GF-D8 (cell line): ENCODE measurements at places on chromosomes 7 and 10.
A peak's percentile ranks its signal among the peaks of the same experiment; 100 is the strongest.

- no peak for DNase-seq
Measured at GRCh38 chr7:20795881-20796280, 9.2 kb upstream of the SP8 start.

- no peak for DNase-seq
Measured at GRCh38 chr7:8325067-8325466, 63.1 kb upstream of the ICA1 start.

DNA sequence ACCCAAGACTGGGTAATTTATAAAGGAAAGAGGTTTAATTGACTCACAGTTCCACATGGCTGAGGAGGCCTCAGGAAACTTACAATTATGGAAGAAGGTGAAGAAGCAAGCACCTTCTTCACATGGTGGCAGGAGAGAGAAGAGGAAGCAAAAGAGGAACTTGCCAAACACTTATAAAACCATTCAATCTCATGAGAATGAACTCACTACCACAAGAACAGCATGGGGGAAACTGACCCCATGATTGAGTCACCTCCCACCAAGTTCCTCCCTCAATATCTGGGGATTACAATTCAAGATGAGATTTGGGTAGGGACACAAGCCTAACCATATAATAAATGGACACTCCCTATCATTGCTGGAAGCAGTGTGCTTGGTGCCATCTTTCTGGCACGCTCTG, 506.3 kb downstream of the CALN1 start:
- peak; percentile 35 for DNase-seq

DNA sequence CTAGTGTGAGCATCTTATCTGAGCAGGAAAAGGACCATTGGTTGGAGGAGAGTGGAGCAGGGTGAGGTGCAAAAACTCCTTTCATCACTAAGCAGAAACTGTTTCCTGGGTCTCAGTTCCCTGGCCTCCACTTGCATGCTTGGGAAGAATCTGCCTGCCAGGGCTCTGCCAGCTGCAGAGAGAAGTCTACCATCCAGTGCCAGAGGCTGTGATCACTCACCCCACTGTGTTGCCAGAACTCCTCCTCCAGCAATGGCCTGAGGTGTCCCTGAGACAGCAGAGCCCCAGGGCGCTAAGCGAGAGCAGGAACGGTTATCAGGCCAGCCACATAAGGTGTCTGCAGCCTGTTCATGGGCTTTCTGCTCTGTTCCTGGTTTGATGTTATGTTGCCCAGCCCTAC, 991.4 kb downstream of the CCSER2 start:
- DNase-seq: no peak

DNA sequence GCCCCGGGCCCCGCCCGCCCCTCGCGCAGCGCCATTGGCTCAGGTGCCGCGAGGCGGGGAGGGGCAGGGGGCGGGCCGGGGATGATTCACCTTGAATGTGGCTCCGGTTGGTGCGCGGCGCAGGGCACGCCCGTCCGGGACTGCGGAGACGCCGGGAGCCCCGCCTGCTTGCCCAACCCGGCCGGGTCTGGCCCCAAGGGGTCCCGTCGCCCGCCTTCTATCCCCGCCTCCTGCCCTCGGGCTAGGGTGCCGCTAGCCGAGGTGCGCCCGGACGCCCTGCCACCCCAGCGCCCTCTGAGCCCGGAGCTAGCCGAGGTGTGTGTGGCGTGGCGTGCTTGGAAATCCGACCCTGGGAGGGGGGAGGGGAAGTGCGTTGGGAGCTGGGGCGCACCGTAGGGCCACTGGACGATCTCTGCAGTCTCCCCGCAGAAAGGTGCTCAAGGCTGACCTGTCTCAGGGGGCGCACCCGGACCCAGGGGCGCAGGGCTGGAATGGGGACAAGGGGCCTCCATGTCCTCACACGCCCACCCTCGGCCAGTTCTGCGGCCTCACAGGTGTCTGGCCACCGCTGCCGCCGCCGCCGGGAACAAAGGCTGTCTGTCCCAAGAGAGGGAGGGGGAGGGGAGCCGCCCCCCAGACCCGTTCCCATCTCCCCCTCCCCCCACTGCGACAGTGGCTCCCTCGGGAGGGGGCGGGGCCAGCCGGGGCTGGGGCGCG, 168.9 kb downstream of the NRF1 start:
- DNase-seq: no peak

GRCh38 chr10:19041171-19041570, 7.4 kb upstream of the MALRD1 start:
- DNase-seq: no peak

GRCh38 chr10:102394801-102395399, 605 bp upstream of the NFKB2 start:
- DNase-seq: no peak

GRCh38 chr10:21670391-21670790, 136.4 kb downstream of the MLLT10 start:
- DNase-seq: no peak

DNA sequence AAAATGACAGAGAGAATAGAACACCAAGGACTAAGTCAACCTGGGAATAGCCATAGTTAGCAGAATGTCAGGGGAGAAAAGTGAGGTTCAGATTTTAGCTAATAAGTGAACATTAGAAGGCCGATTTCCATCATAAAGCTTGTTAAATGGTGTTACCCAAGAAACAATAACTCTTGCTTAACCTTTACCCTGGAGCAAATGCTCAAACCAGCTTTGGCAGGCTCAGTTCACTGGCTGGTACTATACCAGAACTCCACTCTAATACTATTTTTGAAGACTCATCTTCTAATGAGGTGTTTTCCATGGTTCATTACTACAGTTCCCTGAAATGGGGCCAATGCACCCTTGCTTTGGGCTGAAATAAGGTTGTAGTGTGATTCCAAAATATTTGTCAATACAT, 61.3 kb downstream of the RNLS start:
- no peak for DNase-seq

DNA sequence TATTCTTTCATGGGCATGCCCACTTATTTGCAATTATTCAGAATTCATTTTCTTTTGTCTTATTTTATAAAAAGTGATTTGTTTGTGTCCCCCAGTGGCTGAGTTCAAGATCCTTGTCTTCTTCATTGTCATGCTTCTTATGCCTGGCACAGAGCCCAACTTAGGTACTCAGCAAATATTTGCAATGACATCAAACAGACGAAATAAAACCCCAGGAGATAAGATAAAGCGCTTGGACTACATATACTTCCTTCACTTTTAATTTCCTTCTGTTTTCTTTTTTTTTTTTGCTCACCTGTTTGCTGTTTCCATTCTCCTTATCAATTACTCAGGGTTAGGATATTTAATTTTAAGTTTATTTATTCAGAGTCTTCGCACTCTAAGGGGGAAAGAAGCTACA, 225.0 kb downstream of the SDHAF3 start:
- no peak for DNase-seq

DNA sequence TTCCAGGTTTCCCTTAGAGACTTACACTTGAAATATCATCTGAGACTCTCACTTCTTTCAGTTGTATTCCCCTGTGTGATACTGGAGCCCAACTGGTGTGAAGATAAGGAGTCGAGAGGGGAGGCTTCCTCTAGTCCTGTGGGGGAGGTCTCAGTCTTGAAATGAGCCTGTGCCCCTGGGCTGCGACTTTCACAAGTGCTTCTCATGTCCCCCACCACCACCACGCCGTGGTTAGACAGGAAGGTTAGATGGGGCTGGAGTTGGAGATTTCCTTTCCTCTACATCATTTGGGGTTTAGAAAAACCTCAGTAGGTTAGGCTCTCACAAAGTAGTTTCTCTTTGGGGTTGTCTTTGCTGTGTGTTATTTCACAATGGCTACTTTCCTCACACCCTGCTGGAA, 25.6 kb upstream of the MKX start:
- no peak for DNase-seq

DNA sequence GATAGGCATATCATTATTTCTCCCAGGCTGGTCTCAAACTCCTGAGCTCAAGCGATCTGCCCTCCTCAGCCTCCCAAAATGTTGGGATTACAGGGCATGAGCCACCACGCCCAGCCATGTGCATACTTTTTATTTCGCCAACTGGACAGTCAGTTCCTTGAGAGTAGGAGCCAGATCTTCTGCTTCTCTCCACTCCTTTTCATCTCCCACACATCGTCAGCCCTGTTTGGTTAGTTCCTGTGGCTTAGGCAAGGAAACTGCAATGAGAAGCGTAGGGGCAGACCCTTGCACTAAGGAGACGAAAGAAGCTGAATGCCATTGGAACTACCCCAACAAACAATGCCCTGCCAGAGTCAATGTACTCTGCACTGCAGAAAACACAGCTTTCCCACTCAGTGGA, 178.2 kb downstream of the TRIL start:
- DNase-seq: no peak

GRCh38 chr7:79410345-79410744, 43.1 kb downstream of the MAGI2 start:
- DNase-seq: no peak

- DNase-seq: no peak
Measured at GRCh38 chr7:151884312-151885201, 7.6 kb upstream of the PRKAG2 start.

GRCh38 chr7:140165422-140165821, 11.4 kb downstream of the KDM7A start:
- DNase-seq: no peak

DNA sequence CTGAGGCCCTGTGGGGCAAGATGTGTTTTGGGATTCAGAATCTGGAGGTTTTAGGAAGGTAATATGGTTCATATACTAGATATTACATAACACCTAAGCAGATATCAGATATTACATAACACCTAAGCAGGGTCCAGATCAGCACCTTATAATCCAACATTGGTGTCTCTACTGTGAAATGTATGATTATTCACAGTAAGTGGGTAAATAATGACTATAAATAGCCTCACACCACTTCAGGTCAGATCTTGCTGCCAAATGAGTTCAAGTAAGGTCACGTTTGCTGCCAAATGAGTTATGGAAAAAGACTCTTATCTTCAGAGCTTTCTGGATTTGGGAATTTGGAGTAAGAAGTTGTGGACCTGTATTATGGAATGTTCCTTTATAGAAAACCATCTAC, 14.6 kb downstream of the ADRB1 start:
- no peak for DNase-seq

GRCh38 chr10:88996927-88997326, 6.3 kb downstream of the FAS start:
- DNase-seq: peak; percentile 60

DNA sequence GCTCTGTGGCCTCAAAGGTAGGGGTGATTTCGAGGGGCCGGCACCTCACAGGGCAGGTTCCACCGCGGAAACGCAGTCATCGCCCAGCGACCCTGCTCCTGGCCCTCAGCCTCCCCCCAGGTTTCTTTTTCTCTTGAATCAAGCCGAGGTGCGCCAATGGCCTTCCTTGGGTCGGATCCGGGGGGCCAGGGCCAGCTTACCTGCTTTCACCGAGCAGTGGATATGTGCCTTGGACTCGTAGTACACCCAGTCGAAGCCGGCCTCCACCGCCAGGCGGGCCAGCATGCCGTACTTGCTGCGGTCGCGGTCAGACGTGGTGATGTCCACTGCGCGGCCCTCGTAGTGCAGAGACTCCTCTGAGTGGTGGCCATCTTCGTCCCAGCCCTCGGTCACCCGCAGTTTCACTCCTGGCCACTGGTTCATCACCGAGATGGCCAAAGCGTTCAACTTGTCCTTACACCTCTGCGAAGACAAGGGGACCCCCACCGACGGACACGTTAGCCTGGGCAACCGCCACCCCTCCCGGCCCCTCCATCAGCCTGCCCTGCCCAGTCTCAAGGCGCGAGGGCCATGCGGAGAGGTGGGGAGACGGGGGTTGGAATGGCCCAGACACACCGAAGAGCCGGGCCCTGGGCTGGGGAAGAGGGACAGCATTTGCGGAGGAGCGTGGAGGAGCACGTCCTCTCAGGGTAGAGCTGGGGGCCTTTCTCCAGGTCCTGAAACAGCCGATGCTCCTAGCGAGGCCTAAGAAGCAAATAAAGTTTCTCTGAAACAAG, 6.0 kb downstream of the SHH start:
- no peak for DNase-seq

- no peak for DNase-seq
Measured at GRCh38 chr10:114357515-114357996, 46.7 kb downstream of the AFAP1L2 start.

DNA sequence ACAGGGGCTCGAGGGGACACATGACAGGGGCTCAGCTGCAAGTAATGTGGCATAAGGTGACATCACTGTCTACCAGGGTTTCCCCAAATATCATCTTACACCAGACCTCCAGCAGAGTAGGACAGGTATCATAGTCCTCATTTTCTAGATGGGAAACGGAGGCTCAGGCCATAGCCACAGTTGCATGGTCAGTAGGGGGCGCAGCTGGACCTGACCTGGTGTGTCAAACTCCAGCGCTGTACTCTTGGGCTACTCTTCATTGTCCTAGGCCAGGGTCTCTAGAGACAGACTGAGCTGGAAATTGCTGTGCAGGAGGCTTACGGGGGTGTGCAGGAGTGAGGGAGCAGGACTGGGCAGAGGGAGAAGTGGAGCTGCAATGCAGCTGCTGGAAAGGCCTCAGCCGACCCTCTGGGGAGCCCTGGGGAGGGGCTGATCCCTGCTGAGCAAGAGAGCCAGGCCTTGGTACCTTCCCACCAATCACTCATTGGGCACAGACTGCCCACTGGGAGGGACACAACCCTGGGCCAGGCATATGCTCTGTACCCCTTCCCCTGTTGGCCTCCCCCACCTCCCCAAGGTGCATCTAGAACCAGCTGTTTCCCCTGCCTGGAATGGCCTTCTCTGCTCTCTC, 89.9 kb downstream of the CDH23 start:
- no peak for DNase-seq

DNA sequence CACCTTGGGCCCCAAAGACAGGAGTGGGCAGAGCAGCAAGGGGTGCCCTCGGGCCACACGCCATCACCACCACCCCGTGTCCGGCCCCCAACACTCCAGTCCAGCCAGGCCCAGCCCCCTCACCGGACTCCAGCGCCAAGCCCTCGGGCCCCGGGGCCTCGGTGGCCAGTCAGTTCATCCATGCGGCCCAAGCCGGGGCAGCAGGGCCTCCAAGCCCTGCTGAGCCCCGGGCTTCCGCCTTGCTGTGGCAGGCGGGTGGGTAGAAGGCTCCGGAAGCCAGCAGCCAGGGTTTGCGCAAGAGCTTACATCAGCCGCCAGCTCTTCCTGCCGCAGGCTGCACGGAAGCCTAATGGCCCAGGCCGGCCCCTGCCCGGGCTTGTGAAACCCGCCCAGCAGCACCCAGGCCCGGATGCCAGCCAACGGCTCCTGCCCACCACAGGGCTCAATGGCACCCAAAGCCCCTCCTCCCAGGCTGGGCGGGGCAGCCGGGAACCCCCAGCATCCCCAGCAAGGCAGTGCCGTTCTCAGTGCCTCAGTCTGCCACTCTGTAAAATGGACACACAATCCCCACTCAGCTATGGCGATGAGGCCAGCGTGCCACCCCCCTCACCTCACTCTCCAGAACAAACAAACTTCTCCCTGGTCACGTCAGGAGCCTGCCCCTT, 26.5 kb downstream of the TNRC18 start:
- peak; percentile 99 for DNase-seq

DNA sequence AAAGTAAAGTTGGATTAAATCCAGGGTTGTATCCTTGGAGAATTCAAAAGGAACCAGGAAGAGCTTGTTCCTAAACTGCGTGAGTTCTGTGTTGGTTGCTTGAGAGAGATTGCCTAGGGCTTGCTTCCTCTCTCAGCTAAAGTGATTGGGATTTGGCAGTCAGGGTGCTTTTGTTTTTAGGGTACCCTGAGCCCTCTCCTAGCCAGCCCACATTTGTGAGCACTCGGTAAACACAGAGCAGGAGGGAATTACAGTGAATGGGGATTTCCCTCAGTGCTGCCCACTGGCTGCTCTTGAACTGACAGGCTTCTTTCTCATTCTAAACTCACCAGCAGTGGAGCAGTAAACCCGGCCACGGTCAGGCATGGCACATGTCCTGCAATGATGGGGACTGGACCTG, 146.9 kb downstream of the TPST1 start:
- DNase-seq: no peak

GRCh38 chr7:946256-946996, 8.1 kb downstream of the ADAP1 start:
- DNase-seq: no peak
